ENCODE measurements at places on chromosomes 6 and 20.

DNA sequence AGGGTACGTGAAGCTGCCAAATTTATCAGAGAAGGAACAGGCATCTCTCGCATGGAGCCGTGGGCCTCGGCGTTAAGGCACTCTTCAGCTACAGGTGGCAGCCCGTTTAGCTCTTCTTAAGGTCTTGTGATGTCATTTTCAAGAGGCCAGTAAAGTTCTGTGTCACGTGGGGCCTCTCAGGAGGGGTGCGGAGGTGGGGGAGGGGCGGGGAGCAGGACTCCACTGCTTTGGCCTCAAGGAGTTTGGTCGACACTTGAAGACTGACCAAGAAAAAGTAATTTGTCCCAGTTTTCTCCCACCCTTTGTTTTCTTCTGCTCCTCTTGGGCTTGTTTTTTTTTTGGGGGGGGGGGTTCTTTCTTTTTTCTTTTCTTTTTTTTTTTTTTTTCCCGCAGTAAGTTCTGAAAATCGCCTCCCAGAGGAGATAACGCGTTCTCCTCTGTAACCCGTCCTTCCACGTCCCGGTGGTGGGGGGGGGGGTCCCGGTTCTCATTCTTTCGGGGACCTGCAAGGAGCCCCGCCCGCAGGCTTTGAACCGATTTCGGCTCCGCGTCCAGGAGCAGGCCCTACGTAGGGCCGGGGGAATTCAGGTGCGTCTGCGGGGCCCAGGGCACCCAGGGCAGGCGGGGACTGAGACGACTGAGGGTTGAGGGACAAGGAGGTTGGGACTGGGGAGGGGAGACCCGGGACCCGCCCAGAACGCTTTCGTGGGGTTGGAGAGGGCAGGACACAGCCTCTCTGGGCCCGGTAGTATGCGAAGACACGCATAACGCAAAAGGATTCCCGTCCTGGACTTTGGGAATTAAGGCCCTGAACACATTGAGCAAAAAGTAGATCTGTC, 26.0 kb downstream of the GPX6 start:
- no peak for DNase-seq

DNA sequence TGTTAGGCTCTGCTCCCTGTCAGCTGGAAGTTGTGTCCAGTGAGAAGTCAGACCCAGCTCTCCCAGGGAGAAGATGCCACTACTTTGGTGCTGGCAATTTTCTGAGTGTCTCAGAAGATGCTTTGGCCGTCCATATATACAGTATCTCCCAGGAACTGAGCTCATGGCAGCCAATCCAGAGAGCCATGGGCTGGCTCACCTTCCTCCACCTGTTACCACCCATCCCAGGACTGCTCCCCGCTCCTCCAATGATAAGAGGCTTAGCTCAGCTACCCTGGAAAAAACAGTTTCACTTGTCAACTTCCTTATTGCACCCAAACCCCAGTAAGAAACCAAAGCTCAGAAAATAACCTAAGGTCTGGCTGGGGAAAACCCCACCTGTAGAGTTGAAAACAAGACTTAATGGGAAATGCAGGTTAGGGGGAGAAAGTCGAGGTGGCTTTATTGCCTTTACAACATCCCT, at the start of gene BNIP5:
Gene BNIP5 (minus strand): TSS at position 110 of the 463 bp plus-strand sequence. CDS start 6,198 bp downstream, outside the sequence.
- no peak for DNase-seq

DNA sequence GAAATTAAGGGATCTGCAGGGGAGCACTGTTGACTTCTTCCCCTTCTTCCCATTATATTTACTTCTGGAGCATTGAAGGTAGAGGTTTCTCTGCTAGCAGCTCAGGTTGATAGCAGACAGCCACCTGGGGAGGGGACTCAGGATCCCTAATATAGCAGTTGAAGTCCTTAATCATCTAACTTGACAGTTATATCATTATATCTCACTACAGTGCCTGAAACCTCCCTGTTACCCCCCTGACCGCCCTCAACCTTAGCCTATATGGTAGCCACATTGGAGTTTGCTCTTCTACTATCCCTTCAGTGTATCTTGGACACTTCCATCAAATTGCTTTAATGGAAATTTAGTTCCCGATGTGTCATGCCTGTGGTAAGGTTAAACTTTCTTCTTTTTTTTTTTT, 7.0 kb downstream of the RALGAPB start:
- no peak for DNase-seq

GRCh38 chr20:20426655-20426907, 58.7 kb downstream of the INSM1 start:
- no peak for DNase-seq

DNA sequence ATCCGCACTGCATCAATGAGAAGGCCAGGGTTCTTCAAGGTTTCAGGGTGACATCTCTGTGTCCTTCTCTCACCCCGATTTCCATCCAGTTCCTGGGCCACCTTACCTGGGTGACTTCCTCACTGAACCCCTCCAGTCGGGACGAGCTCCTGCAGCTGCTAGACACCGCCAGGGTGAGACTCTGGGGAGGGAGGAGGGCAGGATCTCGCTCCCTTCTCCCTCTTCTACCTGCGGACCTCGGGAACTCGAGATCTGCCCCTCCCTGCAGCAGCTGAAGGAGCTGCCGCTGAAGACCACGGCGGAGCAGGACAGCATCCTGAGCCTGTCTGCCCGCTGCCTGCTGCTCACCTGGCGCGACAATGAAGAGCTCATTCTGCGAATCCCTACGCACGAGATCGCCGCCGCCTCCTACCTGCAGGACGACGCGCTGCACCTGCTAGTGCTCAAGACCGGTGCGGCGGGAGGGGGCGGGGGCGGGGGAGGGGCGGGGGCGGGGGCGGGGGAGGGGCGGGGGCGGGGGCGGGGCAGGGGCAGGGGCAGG, 7.5 kb downstream of the CCM2L start:
- DNase-seq, result no peak

DNA sequence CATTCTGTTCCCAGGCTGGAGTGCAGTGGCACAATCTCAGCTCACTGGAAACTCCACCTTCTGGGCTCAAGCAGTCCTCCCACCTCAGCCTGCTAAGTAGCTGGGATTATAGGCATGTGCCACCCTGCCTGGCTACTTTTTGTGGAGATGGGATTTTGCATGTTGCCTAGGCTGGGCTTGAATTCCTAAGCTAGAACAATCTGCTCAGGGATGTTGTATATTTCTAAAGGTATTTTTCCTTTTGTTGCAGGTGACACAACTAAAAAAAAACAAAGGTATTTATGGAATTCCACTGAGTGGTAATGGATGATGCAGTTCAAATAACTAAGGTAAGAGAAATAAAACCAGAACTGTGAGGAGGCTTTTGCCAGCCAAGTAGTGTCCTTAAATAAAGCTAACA, 49.7 kb downstream of the PTPRA start:
- DNase-seq, result no peak

GRCh38 chr6:169980826-169981450, 229.5 kb downstream of the ERMARD start:
- no peak for DNase-seq

DNA sequence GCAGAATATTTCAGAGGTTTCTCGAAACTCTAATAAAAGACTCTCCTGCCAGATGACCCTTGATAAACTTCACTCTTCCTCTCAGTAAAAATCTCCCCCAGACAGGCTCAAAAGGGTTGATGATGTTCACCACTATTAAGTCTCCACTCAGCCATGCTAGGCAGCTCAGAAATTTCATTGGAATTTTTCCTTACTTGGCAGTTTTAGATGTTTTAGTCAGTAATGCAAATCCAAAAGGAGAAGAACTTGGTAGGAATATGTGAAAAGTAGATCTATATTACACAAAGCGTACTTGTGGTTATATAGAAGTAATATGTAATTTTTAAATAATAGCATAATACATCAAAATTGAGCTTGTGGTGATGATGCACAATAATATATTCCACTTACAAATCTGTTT, 333.0 kb downstream of the PHF3 start:
- DNase-seq, result no peak

GRCh38 chr6:133396984-133397348, 155.8 kb downstream of the EYA4 start:
- DNase-seq, result no peak

- DNase-seq, result no peak
Observed at GRCh38 chr6:73041051-73041450, 184.2 kb downstream of the KHDC1L start.

GRCh38 chr6:56802584-56802983, 152.3 kb upstream of the BEND6 start:
- DNase-seq, result no peak

DNA sequence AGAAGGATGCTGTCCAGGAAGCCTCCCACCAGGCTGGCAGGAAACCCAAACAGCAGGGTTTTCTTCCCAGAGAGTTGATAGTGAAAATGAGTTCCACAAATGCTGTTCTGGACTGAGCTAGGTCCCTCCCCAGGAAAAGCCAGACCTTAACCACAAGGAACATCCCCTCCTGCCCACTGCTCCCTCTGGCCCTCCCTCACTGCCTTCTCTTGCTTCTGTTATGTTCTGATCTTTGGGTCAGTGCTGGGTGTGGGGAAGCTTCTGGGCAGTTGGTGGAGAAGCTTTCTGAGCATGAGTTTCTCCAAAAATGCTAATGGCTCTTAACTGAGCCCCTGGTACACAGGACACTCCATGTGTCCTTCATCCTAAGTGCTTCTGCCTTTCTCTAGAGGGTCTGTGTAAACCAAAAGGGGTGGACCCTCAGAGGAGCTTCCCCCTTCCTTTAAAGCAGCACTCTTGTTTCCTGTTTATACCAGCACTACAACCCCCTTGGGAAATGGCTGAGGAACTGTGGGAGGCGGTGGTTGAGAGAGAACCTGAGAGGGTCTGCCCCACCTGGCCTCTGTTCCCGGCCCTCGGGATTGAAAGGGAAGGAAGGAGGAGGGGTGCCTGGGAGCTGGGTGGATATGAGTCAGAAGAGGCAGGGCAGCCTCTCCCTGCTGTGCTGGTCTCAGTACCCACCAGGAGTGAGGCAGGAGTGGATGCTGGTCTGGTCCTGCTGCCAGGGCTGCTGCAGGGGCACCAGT, 42.0 kb downstream of the CDS2 start:
- DNase-seq, result no peak

GRCh38 chr6:136772685-136773472, 19.4 kb downstream of the MAP3K5 start:
- no peak for DNase-seq

- no peak for DNase-seq
Observed at GRCh38 chr6:100455230-100456124, 9.2 kb downstream of the SIM1 start.

- no peak for DNase-seq
Observed at GRCh38 chr6:108665495-108666196, 104.9 kb downstream of the FOXO3 start.

DNA sequence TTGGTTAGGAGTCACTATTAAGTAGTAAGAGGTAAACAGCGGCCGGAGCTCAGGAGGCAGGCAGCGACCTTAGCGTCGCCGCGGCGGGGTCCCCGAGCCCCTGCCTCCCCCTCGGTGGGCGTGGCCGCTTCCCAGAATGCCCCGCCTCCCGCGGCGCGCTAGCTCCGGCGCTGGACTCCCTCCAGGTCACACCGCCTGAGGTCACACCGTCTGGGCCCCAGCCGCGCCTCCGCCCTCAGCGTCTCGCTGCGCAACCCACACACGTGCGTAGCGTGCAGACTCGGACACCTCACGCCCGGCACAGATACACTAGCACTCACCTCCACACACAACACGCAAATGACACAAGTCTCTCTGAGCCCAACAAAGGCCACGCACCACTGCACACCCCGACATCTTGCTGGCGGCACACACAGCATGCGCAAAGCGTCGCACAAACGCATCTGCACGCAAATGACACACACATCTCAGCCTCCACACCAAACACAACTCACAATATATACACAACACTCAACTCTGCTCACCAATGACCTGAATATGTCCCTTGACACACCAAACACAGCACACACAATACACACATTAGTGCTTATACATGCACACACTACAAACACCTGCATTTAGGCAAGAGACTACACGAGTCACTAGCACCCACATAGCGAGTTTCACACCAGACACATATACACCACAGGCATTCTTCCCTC, 17.6 kb upstream of the CDKN1A start:
- DNase-seq, result no peak

- DNase-seq, result no peak
Observed at GRCh38 chr20:53412577-53413185, 181.0 kb downstream of the ZNF217 start.

DNA sequence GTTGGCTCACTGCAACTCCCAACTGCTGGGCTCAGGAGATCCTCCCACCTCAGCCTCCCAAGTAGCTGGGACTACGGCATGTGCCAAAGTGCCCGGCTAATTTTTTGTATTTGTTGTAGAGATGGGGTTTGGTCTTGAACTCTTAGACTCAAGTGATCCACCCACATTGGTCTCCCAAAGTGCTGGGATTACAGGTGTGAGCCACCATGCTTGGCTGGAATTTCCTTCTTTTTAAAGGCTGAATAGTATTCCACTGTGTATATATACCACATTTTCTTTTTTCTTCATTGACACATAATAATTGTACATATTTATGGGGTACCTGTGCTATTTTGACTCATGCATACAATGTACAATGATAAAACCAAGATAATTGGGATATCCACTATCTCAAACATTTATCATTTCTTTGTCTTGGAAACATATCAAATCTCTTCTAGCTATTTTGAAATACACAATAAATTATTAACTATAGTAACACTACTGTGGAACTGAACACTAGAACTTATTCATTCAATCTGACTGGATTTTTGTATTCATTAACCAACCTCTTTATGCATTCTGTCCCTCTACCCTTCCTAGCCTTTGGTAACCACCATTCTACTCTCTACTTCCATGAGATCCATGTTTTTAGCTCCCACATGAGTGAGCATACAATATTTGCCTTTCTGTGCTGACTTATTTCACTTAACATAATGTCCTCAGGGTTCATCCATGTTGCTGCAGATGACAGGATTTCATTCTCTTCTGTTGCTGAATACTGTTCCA, 7.8 kb downstream of the MDC1 start:
- no peak for DNase-seq

- no peak for DNase-seq
Observed at GRCh38 chr6:143637691-143638090, 40.1 kb upstream of the PHACTR2 start.

- no peak for DNase-seq
Observed at GRCh38 chr20:20685635-20686034, 26.8 kb downstream of the RALGAPA2 start.

- no peak for DNase-seq
Observed at GRCh38 chr6:39310542-39310941, 3.7 kb downstream of the KCNK17 start.

DNA sequence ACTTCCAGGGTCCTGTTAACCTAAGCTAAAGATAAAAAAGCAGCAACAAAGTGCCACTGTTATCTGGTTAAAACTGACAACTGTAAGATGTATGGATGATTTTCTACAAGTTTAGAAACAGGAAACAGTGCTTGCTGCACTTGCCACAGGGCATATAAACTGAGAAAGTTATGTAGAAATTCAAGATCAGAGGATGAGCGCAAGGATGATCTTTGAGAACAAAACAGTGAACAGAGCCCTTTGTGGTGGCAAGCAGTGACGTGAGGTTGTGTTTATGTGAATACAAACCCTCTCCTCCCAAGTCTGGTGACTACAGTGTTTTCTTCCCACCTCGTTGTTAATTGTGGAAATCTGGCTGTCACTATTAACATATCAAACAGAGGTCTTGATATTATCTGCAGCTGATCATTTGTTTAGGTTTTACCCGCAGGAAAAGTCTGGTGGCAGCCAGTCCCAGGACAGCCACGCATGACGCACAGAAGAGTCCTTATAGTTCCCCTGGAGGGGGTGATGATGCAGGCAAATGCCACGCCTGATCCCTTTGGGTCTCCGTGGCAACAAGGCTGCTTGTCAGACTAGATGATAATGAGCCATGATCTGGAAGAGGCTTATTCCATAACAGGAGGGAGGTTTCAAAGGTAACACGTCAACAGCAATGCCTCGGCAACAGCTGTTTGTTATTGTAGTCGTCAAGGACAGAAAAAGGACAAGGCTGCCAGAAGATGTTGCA, 43.1 kb upstream of the TNFAIP3 start:
- peak; percentile 87 for DNase-seq

- no peak for DNase-seq
Observed at GRCh38 chr20:32918751-32919150, 60.0 kb downstream of the EFCAB8 start.
